ENCODE measurements at places on chromosomes 16 and 17. TPM values are rescaled to one million over a fixed set of nuclear protein-coding genes. Genes with fewer than 3 reads are reported as not detected.

MYO15A gene
- 6.0 TPM for total RNA-seq

PYDC1 gene
- 0.61 TPM for total RNA-seq

NAGS gene
- 0.48 TPM for total RNA-seq

CDH1 gene
- total RNA-seq, result 1.8 TPM

CEP295NL gene
- not detected for total RNA-seq

TBX4 gene
- total RNA-seq, result not detected
